Calu3 (cell line): ENCODE measurements at places on chromosomes 5 and 9.

DNA sequence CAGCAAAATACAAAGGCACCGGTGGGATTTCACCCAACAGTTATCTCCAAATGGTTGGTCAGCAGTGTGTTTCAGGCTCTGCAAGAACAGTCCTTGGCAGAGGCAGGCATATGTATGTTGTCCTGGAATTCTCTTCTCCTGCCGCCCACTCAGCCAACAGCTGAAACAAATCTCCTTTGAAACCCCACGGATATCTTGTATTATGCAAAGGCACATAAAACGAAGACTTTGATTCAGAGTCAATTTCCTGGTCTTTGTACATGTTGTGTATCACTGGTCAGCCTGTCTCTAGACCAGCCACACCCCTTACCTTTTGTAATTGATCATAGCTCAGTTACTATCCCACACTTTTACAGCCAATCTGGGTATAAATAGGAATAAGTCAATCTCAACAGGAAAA, 29.2 kb downstream of the FREM1 start:
- H3K27me3 ChIP-seq: peaks cover 25% of the 10 kb centered on the region
- H3K36me3 ChIP-seq: no peaks in the 10 kb centered on the region
- H3K27ac ChIP-seq: no peak overlapping the region
- H3K4me1 ChIP-seq: no peaks in the 10 kb centered on the region

GRCh38 chr9:16625811-16626210, 244.7 kb downstream of the BNC2 start:
- no peaks in the 10 kb centered on the region for H3K27me3 ChIP-seq
- peaks cover 9% of the 10 kb centered on the region for H3K4me1 ChIP-seq
- no peak for DNase-seq
- H3K27ac ChIP-seq: no peak overlapping the region
- H3K36me3 ChIP-seq: no peaks in the 10 kb centered on the region

GRCh38 chr9:79630521-79631403, 59.0 kb downstream of the TLE4 start:
- no peaks in the 10 kb centered on the region for H3K27me3 ChIP-seq
- H3K4me3 ChIP-seq: no peak overlapping the region
- no peak for DNase-seq

DNA sequence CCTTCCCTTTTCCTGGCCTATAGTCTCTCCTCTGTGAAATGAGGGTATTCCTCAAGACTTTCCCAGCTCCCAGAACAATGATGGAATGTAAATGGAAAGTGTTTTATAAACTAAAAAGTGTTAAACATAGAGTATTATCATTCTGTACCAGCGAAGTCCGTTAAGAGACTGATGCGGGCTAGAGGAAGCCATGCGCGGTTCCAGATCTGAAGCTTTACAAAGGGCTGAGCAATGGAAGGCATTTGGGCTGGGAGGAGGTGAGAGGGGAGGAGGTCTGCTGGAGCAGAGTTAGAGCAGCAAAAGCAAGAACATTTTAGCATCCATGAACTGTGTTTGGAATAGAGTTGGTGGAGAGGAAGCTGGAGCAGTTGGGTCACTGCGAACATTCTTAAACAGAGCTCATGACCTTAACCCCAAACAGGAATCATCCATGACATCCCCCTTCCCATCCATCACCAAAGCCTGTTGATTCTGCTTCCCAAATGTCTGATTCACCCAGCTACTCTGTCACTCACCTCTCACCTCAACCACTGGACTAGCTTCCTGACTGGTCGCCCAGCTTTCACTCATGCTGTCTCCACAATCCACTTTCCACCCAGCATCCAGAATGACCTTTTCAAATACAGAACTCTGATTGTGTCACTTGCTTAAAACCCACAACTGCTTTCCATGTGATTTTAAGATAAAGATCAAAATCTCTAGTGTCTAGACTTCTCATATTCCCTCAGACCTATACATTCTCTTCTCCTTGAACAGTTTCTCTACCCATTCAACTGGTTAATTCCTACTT, 37.1 kb downstream of the CDK5RAP2 start:
- no peak overlapping the region for H3K4me3 ChIP-seq
- no peaks in the 10 kb centered on the region for H3K4me1 ChIP-seq
- DNase-seq: no peak
- H3K27ac ChIP-seq: no peak overlapping the region
- peaks cover 9% of the 10 kb centered on the region for H3K36me3 ChIP-seq

- H3K27me3 ChIP-seq: no peaks in the 10 kb centered on the region
- H3K4me3 ChIP-seq: no peak overlapping the region
- no peak overlapping the region for H3K27ac ChIP-seq
- no peaks in the 10 kb centered on the region for H3K4me1 ChIP-seq
- DNase-seq: no peak
Measured at GRCh38 chr5:123157791-123158581, 68.9 kb downstream of the PRDM6 start.
